ENCODE measurements at places on chromosomes 5 and 9.

DNA sequence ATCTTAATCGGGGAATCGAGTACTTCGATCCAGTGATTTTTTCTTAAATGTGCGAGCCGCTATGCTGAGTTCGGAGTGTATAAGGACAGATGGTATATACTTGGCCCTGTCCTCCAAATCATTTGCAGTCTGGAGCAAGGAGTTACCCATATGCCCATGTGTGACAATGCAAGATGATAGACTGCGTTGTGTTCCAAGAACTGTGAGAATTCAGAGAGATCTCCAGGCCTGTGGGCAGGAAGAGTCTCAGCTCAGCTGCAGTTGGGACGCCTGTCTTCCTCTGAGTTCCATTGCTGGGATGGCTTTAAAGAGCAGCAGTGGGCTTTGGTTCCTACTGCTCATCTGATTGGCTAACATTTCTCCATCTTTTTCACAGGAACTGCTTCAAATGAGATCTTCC, 106.6 kb downstream of the ADAMTS16 start:
- DNase-seq, result no peak

DNA sequence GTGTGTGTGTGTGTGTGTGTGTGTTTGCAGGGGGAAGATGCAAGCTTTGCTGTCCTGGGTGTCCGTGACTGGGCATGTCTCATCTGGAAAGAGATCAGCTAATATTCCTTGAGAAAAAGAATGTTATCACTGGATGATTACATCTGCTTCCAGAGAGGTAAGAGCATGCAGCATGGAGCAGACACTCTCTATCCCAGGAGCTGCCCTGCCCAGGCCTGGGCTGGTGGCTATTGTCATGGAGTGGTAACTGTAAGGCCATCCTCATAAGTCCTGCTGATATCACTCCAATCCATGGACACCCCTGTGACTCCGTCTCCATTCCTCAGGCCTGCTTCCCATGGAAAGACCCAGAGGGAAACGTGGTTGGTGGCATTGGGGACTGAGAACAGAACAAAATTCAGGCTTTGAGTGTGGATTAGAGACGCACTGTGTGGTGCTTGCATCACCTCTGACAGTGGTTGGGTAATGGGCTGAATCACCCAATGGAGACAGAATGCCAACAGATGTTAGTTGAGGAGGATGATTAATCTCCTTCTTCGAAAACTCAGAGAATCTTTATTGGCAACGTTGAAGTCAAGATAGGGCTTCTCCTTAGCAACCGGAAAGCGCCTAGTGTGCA, 52.0 kb upstream of the KCNIP1 start:
- no peak for DNase-seq

DNA sequence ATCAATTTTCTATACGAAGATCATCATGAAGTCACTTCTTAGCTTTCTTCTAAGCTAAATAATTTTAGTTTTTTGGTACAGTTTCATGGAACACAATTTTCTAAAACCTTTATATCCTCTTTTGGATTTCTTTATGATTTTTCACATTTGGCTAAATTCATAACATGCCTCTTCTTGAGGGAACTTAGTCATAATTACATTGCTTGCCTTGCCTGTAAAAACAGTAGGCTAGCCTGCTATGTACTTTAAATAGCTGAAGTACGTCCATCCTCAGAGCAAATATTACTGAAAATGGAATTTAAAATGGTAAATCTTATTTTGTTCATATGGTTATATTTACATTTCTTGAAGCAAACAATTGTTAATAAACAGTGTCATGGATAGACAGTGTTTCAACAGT, 225.0 kb downstream of the VPS13A start:
- no peak for DNase-seq

- no peak for DNase-seq
Measured at GRCh38 chr5:174503461-174504265, 220.7 kb upstream of the MSX2 start.

- no peak for DNase-seq
Measured at GRCh38 chr5:167867281-167867680, 424.2 kb upstream of the WWC1 start.

DNA sequence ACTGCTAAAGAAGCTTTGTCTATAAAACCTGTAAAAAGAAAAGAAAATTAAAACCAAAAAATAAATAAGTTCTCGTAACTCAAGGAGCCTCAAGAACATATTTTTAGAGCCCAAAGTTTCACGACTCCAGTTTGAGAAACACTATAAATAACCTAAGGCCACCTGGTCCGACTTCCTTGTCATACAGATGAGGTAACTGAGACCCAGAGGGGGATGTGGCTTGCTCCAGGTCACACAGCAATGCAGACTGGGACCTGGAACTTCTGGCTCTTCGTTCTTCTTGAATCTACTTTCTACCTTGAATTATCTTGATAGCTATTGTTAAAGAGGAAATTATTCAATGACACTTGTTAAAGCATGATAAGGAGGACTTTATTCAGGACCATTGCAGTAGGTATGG, 514.8 kb downstream of the CDK5RAP2 start:
- DNase-seq, result no peak

DNA sequence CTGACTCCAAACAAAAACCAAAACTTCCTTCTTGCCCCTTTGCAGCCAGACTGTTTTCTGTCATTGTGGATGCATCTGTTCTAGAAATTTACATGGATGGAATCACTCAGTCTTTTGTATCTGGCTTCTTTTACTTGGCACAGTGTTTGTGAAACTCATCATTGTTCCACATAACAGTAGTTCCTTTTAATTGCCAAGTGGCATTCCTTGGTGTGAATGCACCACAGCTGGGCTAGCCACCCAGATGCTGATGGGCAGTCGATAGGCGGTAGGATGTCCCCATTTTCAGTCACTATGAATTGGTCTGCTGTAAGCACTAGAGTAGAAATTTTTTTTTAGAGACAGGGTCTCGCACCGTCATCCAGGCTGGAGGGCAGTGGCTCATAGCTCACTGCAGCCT, 6.3 kb upstream of the CLPTM1L start:
- no peak for DNase-seq

DNA sequence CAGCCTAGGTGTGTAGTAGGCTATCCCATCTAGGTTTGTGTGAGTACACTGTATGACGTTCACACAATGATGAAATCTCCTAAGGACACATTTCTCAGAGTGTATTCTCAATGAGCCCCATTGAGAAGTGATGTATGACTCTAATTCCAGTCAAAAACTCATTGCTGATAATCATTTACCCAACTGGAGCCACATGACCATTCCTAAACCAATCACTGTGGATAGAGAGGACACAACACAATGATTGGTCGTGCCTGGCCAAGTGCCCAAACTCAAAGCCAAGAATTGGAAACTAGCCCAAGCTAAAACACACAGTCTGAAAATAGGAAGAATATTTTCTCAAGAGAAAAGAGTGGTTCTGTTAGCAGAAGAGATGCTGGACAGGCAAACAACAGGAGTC, 191.2 kb downstream of the ZNF462 start:
- DNase-seq, result no peak

All from CD4-positive, alpha-beta T cell treated with Interleukin-12 subunit alpha and Interleukin-12 subunit beta, for 1 hour (primary cell).